ENCODE measurements at places on chromosomes 12 and 14. TPM values are rescaled to one million over a fixed set of nuclear protein-coding genes. Genes with fewer than 3 reads are reported as not detected.
A peak's percentile ranks its signal among the peaks of the same experiment; 100 is the strongest.

The FOXN4 gene
- 0.45 TPM for total RNA-seq

The BDKRB1 gene
- total RNA-seq: not detected

GRCh38 chr12:124411281-124411878 is 116.5 kb downstream of the RFLNA start:
- DNase-seq: no peak

DNA sequence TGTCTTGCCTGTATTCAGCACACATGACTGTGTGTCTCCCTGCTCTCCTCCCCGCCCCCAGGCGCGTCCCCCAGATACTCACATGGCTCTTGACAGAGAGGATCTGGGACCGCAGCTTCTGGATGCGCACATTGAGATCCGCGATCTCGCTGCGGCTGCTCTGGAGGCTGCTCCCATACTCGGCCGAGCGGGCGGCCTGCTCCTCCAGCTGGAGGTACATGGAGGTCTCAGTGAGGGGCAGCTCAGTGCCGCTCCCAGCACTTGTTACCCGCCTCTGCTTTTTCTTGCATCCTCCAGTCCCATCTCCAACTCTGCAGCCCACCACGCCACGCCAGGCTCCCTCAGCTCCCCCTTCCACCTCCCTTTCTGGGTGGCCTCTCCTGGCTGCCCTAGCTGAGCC is 18.9 kb downstream of the KRT80 start:
- DNase-seq: no peak

DNA sequence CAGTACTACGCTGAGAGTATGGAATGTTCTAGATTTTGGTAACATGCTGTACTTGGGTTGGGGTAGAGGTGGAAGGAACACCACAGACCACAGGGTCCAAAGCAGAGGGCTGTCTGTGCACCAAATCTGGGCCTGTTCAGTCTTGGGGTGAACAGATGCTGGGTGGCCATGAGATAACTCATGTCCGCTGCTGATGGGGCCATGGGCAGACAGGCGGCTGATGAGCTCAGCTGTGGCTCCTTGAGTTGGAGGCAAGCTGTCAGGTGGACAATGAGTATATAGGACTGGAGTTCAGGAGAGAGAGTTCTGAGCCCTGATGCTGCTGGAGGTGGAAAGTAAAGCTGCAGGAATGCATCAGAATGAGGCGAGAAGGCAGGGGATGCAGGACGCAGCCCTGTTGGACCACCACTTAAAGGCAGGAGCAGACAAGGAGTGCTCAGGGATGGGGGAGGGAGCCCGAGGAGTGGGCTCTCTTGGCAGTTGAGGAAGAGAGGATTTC is 6.2 kb downstream of the SMIM41 start:
- no peak for DNase-seq

DNA sequence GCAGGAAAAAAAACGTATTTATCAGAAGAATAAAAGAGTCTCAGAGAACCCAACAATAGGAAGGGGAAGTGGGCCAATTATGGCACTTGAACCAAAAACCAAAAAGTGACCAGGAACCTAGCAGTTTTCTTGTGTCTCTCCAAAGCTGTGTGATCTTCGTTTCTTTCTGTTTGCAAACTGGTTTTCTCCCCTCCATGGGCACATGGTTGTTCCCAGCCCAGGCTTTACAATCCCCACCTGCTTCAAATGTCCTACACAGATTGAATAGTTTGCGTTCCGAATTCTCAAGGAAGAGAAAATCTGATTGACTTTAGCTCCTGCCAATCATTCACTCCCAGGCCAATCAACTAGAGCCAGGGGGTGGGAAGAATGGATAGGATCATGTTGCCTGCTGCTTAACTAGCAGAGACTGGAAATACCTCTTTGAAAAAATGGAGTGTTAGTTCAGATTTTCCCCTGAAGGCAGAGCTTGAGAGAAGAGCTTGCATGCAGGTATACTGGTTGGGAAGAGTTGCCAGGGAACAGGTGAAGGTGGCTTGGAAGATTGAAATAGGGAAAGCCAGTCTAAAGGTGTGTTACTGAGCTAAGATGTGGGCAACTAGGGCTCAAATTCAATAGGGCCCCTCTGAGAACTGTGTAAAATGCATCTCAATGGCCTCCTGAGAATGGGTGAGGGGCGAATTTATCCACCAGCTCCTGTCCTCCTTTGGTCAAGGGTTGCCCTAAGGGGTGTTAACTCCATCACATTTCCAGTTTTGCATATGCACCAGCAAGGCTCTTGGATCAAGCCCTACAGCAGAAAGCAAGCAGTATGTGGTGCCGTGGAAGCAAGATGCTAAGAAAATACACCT is 106.4 kb upstream of the SRRM4 start:
- no peak for DNase-seq

- peak; percentile 48 for DNase-seq
Observed at GRCh38 chr12:106135075-106135474, 3.7 kb downstream of the NUAK1 start.

All from cerebellum (tissue), 4 donors.